ENCODE measurements at places on chromosomes 3 and 15.

GRCh38 chr3:13687517-13687943 is 138.6 kb downstream of the FBLN2 start:
- no peak for DNase-seq

DNA sequence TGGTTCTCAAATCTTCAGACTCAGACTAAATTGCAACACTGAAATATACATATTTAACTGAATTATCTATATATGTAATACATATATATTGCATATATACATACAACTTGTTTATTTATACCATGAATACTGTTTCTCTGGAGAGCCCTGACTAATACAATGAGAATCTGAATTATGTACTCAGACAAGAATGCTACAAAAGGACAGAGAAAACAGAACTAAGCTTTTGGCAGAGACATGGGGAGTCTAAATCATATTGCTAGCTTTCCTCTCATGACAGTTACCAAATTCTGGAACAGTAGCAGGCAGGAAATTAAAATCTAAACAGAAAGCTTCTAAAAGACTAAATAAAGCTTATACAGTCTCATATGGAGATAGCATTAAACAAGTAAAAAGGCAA is 142.4 kb upstream of the KCNMB2 start:
- DNase-seq: no peak

DNA sequence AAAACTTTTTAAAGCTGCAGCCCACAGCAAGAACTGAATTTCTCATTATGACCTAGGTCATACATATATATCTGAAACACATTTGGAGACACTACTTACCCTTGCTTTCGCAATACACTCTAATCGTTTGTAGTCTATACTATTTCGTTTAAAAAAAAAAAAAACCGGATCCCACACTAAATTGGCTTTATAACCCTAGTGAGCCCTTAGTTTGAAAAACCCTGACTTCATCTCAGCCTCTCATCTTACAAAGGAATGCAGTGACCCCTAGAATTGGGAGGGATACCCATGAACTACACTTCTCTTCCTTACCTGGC is 4.2 kb downstream of the RARRES1 start:
- DNase-seq: no peak

DNA sequence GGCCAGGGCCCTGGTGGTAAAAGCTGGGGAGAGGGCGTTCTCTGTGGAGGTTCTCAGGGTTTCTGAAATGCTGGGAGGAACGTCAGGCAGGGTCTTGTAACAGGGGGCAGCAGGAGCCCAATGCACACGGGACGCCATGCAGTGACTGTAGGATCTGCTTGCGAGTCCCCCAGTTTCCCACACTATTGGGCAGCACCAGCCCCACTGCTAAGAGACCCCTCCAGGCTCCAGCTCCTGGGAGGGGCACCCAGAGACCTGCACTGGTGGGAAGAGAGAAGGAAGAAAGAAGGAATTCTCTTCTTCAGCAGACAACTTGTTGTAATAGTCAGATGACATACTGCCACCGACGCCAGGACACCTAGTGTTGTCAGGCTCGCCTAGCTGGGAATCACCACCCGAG is 55.2 kb upstream of the RNF7 start:
- DNase-seq: no peak

GRCh38 chr3:36557021-36557707 is 176.9 kb downstream of the STAC start:
- no peak for DNase-seq

DNA sequence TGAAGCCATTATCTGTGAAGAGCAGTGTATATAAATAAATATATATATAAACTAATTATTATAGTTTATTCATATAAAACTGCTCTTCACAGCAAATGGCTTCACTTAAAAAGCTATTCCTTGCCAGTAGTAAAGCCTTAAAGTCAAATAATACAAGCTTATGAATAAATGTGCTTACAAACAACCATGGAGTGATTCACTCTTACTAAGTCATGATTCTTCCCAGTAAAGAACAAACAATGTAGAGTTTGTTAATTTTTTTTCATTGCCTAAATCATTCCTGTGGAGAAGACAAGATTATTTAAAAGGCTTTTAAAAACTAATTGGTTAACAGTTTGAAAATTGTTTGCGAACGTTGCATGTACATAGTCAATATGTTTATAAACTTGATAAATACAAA is 140.7 kb downstream of the PLCH1 start:
- no peak for DNase-seq

- DNase-seq: no peak
These were observed 639.4 kb upstream of the TBL1XR1 start for GRCh38 chr3:177836671-177837070.

DNA sequence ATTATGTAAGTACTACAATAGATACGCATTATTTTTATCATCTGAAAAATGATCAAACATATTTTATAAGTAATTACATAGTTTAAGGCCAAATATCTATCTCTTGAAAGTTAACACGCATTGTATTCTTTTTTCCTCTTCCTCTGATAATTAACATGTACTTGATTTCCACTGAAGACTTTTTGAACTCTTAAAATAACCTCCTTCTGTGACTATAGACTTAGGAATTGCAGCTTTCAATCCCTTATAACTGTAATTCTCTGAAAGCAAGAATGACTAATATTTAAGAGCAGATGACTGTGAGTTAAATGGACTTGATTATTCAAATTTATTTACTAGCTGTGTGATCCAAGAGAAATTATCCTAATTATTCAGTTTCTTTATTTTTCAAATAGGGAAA is 730.6 kb upstream of the NECTIN3 start:
- no peak for DNase-seq

- DNase-seq: no peak
These were observed 456.6 kb downstream of the MAGI1 start for GRCh38 chr3:65582012-65582717.

- DNase-seq: no peak
These were observed 24.9 kb upstream of the RASGRP1 start for GRCh38 chr15:38589502-38589901.

DNA sequence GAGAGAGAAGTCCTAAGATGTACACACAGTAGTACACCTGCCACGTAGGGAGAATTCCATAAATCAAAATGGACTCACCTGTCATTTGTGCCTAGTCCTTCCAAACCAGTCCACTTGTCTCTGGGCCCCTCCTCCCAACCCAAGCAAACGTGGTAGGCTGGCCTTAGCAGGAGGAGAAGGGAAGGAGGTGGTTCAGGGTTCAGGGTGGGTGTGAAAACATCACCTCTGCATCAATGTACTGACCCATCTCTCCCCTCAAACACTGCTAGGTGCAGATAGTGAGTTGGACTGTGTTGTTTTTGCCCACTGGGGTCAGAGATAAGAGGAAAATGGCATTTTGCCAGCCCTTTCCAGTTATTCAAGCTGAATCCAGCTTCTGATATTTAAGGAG is 99.3 kb downstream of the MME start:
- no peak for DNase-seq

DNA sequence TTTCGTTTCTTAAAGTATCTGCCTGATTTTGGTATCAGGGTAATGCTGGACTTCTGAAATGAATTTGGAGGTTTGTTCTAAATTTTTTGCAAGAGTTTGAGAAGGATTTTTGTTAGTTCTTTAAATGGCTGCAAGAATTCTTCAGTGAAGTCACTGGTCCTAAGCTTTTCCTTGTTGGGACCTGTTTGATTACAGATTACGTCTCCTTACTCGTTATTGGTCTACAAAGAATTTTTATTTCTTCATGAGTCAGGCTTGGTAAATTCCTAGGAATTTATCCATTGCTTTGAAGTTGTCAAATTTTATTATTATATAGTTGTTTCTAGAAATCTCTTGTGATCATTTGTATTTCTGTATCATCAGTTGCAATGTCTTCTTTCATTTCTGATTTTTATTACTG is 196.0 kb downstream of the DPH6 start:
- no peak for DNase-seq

GRCh38 chr3:195771646-195772300 is 40.0 kb downstream of the MUC4 start:
- DNase-seq: no peak

GRCh38 chr3:64379221-64379620 is 154.0 kb upstream of the PRICKLE2 start:
- DNase-seq: no peak

- DNase-seq: no peak
These were observed 7.1 kb downstream of the EIF4E3 start for GRCh38 chr3:71718072-71718471.

- no peak for DNase-seq
These were observed 11.0 kb downstream of the PLCB2 start for GRCh38 chr15:40296561-40297230.

GRCh38 chr3:39721076-39721475 is 88.3 kb upstream of the MYRIP start:
- DNase-seq: no peak

DNA sequence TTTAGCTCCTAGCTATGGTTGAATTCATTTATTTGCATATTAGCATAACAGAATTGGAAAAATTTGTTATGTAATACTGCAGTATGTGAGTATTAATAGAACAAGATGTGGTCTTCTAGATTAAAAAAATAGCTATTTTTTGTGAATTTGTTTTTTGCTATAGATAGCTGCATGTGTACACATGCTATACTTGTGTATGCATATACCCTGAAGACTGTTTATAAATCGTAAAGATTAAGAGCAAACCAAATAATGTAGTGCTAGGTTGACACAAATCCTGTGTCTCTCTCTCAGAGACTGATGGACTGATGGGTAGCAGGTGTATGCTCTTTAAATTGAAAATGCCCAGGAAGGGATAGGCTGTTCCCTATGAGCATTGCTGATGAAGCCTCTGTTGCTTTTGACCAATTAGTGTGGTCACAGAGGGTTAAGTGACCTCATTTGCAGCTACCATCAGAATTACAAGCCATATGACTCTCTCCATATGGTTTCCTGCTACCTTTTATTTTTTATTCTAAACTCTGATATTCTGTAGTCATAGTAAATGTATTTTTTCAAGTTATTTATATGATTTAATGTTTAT is 9.0 kb downstream of the PLCL2 start:
- DNase-seq: no peak
